ENCODE measurements at places on chromosomes 6 and 20.

DNA sequence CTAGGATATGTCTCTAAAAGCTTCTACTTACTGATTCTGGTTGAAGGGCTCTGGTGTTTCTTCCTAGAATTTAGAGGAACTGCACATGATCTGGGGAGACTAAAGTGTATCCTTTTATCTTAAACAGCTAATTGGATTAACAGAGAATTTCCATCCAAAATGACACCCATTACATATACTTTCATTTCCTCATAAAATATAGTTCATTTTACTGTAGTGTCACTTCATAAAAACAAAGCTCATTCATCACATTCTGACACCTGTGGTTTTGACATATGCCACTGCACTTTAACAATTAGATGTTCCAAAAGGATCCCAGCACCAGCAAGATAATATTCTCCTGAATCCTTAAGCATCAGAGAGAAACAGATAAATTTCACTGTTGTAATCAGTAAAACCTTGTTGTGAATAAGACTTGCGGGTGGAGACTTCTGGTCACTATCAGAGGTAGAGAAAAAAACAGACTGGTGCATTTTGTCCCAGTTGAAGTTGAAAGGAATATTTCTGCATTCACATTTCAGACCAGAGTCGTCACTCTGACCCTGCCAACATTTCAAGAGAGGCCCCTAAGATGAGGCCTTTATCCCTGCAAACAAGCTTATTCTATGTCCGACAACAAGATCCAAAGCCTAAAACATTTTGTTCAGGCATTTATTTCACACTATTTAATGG, 175.3 kb upstream of the BMP5 start:
- DNase-seq: no peak

GRCh38 chr20:573414-574296, 30.1 kb upstream of the CSNK2A1 start:
- DNase-seq: no peak

GRCh38 chr20:37575884-37576283, 48.2 kb upstream of the BLCAP start:
- peak; percentile 95 for DNase-seq

- DNase-seq: no peak
Measured at GRCh38 chr6:11598687-11599086, 61.1 kb downstream of the TMEM170B start.

- no peak for DNase-seq
Measured at GRCh38 chr6:108714101-108714765, 134.0 kb upstream of the ARMC2 start.

GRCh38 chr20:62906209-62906608, 20.1 kb downstream of the DIDO1 start:
- DNase-seq: no peak

- no peak for DNase-seq
Measured at GRCh38 chr20:23326774-23327173, 23.8 kb upstream of the NXT1 start.

- peak; percentile 34 for DNase-seq
Measured at GRCh38 chr6:133837801-133838349, 51.0 kb upstream of the TCF21 start.

DNA sequence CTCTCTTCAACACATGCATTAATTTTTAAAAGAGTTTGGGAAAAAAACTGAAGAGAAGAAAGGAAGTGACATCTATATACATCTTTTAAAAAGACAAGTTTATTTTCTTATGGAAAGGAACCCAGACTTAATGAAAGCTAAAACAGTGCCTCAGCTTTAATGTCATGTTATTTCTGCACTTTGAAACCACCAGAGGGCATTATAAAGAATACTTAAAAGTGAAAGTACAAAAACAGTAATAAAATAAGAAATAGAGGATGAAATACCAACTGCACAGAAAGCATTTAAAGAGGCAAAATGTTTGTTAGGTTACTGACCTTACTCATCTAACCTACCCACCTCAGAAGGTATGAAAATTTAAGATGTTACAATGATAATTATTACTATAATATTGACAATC, 98.8 kb downstream of the HUS1B start:
- peak; percentile 53 for DNase-seq

GRCh38 chr6:8499540-8499939, 64.2 kb upstream of the SLC35B3 start:
- DNase-seq: peak; percentile 17

DNA sequence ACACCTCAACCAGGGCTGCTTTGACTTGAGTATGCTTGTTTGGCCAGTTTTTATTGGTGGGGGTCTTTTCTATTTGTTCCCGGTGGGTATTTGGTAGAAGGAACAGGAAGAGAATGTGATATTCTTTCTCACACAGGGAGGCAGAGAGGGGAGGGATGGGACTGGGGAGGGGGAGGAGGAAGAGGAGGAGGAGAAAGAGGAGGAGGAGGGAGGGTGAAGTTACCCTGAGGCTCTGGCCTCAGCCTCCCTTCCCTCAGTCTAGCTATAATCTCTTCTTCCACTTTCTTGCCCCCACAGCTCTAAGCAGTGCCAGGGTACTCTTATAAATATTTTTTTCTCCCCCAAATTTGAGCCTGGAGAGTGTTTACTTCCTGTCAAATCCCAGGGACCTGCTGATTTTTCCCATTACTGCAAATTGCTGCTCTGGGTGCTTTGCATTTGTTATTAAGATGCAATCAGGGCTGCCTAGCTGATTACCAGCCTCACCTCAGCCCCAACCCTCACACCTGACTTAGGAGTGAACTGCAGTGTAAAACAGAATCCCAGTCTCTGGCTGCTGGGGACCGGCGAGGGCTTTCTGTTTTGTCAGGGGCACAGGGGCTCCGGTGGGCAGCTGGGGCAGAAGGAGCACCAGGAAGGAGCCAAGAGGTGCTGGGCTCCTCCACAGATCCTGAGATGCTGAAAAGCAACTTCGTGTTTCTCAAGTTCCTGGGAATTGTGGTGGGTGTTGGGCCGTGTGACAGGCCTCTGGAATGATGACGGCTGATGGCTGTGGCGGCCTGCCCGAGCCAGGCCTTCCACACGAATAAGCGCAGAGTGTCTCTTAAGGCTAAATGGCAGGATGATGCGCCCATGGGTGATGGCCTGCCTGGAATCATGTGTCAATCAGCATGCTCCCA, 141.4 kb downstream of the CD83 start:
- DNase-seq: no peak

GRCh38 chr20:32206760-32207625, 550 bp downstream of the PLAGL2 start:
- DNase-seq: no peak

DNA sequence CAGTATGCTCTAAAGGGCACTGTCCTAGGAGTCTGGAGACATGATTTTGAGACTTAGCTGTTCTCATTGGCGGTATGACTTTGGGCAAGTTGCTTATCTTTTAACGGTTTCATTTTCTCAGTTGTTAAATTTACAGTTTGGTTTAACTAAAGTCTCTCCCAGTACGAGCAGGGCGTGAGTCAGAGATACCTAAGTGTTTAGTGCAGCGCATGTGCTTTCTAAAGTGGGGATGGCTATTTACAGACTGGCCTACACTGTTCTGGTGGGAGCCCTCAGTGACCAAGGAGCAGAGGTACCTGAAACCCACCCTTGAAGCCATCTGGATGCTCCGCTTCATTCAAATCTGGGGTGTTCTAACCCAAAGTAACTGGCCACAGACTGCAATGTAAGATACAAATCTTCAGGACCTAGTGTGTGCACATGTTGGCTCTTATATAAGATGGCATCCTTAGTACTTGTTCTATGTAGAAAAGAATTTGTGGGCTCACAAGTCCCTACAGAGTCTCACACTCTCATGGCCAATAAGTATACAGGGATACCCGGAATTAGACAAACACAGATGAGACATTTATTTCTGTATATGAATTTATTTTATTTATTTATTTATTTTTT, 10.7 kb downstream of the MSH5 start:
- DNase-seq: no peak

- peak; percentile 48 for DNase-seq
Measured at GRCh38 chr6:169724494-169725124, at the start of gene PHF10. Gene PHF10 (minus strand): TSS chr6:169724500. CDS start chr6:169723931, 569 bp downstream.

GRCh38 chr6:64505312-64505711, 869.7 kb downstream of the PHF3 start:
- DNase-seq: peak; percentile 11

- DNase-seq: no peak
Measured at GRCh38 chr6:35359346-35359743, 17.0 kb downstream of the PPARD start.

- no peak for DNase-seq
Measured at GRCh38 chr6:111724039-111724438, 118.4 kb upstream of the TRAF3IP2 start.

GRCh38 chr6:144394210-144394609, 109.1 kb downstream of the UTRN start:
- DNase-seq: no peak

- DNase-seq: no peak
Measured at GRCh38 chr6:125213939-125214338, 60.4 kb downstream of the TPD52L1 start.

DNA sequence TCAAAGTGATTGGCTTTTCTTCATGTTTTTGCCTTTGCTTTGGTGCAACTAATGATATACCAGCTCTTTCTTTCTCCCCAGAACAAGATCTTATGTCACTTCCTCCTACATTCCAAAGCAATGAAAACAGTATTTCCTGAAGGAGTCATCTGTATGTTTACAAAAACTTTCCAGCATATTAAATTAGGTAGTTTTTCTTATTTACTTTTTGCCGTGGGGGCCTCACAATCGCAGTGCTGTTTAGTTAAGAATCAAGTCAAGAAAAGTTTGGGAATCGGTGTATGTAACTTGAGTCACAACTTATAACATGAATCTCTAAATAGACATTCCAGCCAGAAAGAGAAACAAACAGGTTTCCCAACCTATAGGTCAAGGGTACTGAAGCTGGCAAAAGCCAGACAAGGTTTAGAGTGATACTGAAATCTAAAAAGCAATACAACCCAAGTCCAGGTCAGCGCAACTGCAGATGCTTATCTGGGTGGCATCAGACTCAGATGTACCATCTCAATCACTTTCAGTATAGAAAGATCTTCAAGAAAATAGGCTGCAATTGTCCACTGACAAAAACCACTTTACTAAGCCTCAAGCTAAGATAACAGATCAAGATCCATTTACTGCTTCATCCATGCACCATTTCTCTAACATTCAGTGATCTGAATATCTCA, 63.6 kb downstream of the IPCEF1 start:
- DNase-seq: no peak

GRCh38 chr20:45823949-45824835, 2.9 kb downstream of the TNNC2 start:
- no peak for DNase-seq

DNA sequence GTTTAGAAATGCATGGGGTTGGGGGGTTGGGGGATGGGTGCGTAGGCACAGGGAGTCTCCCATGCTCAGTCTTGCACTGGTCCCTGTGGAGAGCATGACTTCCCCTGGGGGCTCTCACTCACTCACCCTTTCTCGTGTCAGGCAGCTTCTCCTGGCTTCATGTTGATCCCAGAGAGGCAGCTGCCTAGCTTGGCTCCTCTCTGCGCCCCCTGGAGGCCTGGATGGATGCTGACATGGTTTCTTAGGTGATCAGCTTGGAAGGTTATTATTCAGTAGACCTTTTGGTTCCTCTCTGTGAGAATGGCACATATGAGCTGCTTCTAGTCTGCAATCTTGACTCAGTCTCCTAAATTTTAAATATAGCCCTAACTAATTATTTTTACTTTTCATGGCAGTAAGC, 109.3 kb upstream of the FAM83B start:
- DNase-seq: no peak

GRCh38 chr20:44022464-44022863, 107.8 kb downstream of the TOX2 start:
- no peak for DNase-seq

GRCh38 chr6:52505726-52506409, 71.0 kb downstream of the TRAM2 start:
- DNase-seq: peak; percentile 36

GRCh38 chr6:51953246-51953645, 134.2 kb downstream of the PKHD1 start:
- DNase-seq: no peak

- no peak for DNase-seq
Measured at GRCh38 chr6:73339340-73339739, 14.7 kb downstream of the DPPA5 start.

GRCh38 chr20:1376408-1377270, 16.2 kb downstream of the FKBP1A start:
- peak; percentile 92 for DNase-seq

DNA sequence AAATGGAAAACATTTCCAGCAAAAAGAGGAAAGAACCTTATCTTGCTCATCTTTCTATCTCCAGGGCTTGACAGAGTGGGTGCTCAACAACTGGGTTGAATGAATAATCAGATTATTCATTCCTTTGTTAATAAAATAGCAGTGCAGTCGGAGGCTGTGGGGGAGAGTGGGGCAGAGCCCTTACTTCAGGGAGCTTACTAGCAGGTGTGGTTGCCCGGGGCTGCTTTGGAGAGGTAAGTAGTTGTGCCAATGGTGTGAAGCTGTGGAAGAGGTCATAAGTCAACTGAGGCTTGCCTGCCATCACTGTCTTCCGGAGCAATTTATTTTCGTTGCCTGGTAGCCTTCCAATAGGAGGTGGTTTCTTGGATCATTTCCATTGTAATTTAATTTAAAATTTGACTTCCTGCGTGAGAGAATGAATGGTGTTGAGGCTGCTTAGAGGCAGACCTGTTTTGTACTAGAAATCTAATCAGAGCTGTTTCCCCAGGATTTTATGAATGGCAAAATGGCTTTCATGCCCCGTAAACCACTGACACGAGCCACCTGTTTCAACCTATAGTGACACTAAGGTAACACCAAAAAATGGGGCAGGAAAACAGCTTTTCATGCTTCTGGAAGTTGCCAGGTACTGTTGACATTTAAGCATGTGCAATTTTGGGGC, 51.4 kb downstream of the ZDHHC14 start:
- no peak for DNase-seq

DNA sequence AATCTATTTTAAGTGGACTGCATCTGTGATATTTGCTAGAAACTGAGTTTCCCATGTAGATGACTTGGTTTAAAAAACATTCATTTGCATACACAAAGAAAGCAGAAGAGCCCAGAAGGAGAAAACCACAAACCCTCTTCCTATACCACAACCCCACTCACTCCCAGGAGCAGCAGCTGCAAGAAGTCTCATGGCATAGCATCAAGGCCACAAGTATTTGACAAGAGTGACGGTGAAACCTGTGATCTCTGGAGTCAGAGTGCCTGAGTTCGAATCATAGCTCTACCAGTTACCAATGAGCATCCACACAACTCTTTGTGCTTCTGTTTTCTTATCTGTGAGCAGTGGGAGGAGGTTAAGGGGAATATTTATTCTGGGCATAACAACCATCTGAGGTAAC, 44.7 kb upstream of the SIRPG start:
- peak; percentile 24 for DNase-seq

All from Kasumi-1 (cell line).